Stimulated activated CD4-positive, alpha-beta T cell treated with anti-CD3 and anti-CD28 coated beads, Interleukin-12 subunit alpha, Interleukin-12 subunit beta, amount 100 ng/mL, for 48 hours (primary cell): ENCODE measurements at places on chromosomes 13 and 19.

DNA sequence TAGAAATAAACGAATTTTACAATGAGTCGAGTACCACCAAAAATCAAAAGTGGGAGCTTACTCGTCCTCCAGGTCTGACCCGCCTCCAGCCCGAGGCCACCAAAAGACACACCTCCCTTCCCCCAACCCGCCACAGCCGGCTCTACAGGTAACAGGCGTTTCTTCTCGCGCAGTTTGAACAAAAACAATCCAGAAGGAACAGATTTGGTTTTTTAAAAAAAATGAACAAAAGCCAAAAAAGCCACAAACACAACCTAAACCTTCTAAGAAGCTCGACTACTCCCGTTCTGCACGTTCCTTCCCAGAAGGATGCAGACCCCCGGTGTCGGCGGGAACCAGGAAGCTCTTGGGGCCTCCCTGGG lies 671 bp downstream of the ZDHHC20 start:
- peak; percentile 35 for DNase-seq

GRCh38 chr19:38234615-38235014 lies 10.6 kb upstream of the DPF1 start:
- DNase-seq: no peak

DNA sequence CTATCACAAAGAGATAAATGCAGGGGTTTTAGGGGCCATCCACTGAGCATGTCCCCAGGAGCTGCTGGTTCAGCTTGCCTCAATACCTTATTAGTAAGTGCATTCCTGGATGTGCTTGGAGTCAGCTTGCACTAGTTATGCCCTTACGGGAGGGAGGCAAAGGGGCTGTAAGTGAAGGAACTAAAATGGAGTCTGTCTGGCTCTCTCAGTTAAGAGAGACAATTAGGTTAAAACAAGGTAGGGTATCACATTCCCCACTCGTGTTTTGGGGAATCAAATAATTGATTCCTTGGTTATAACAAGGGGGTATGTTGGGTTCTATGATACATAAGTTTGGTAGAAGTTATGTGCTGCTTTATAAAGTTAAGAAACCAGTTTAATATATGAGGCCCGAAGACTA lies 78.9 kb downstream of the ZNF100 start:
- DNase-seq: no peak

DNA sequence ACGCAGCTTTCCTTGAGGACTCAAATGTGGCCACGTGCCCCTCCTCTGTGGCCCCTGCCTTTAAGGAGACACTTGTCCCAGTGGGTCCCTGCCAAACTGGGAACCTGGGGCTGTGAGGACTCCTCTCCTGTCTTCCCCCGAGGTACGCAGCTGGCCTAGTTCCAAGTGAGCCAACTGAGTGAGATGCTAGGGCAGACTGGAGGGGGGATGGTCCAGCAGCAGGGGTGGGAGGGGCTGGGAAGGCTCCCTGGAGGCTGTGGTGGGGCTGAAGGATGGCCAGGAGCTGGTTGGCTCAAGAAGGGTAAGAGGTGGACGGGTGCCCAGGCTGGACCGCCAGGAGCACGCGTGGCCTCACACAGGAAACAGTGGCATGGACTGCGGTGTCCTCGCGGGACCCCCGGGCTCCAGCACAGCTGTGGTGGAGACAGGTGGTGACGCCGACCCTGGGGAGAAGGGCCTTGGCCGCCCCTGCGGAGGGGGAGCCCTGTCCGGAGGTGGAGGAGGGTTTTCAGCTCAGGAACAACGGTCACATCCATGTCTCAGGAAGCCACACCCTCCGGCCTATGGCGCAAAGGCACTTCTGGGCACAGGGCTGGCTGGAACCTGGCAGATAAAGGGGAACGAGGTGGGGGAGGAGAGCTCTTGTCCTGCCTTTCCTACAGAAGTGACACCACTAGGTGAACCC lies 45.8 kb downstream of the MLLT1 start:
- DNase-seq: no peak

- no peak for DNase-seq
Measured at GRCh38 chr19:38298821-38299680, 5.0 kb upstream of the C19orf33 start.

- no peak for DNase-seq
Measured at GRCh38 chr13:45242070-45242469, 41.2 kb upstream of the KCTD4 start.

DNA sequence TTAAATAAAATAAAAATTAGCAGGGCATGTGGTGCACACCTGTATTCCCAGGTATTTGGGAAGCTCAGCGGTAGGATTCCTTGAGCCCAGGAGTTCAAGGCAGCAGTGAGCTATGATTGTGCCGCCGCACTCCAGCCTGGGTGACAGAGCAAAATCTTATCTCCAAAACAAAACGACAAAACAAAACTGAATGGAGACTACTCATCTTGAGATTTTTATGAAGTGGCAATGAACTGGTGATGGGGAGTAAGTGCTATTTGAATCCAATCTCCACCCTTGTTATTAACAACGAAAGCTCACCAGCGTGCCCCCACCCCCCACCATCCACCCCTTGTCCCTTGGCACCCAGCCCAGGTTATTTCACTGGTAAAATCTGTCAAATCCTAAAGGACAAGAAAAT lies 45.2 kb upstream of the URI1 start:
- no peak for DNase-seq

DNA sequence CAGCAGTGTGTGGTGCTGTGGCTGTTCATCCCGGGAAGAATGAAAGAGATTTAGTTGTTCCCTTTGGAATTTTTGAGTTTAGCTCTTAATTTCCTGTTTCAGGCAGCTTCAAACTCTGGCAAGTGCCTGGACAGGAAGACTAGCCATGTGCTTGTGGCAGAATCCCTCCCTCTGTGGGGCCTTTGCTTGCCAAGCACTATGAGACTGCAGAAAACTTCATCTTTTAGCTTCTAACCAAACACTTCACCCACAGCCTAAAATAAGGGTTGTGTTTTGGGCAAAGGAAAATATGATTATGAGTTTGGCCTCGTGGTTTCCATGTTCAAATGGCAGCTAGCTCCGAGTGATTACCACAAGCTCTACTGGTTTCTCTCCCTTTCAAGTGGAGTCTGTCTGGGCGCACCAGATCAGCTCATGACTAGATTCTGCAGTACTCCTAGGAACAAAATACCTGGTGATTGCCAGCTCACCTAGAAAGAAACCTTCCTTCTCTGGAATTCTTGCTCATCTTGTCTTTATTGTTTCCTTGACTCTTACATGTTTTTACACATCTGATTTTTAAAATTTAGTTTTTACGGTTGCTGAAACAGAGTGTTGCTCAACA lies 707.5 kb downstream of the SLITRK6 start:
- no peak for DNase-seq

- peak; percentile 57 for DNase-seq
Measured at GRCh38 chr19:40365613-40366401, 17.3 kb downstream of the PLD3 start.

DNA sequence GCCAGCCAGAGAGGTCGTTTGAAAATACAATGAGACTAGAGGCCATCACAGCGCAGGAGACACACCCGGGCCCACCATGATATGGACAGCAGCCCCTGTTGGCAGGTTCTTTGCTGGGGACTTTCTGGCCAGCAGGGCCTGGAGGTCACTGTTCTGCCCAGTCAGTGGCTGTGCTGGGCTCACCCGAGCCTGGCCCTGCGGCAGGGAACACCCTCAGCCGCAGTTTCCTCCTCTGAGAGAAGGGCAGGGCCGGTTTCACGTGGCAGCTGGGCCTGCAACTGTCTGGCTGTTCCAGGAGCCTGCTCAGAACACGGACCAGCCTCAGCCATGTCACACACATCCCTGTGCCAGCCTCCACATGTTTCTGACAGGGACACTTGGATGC lies 39.4 kb downstream of the ADPRHL1 start:
- no peak for DNase-seq

DNA sequence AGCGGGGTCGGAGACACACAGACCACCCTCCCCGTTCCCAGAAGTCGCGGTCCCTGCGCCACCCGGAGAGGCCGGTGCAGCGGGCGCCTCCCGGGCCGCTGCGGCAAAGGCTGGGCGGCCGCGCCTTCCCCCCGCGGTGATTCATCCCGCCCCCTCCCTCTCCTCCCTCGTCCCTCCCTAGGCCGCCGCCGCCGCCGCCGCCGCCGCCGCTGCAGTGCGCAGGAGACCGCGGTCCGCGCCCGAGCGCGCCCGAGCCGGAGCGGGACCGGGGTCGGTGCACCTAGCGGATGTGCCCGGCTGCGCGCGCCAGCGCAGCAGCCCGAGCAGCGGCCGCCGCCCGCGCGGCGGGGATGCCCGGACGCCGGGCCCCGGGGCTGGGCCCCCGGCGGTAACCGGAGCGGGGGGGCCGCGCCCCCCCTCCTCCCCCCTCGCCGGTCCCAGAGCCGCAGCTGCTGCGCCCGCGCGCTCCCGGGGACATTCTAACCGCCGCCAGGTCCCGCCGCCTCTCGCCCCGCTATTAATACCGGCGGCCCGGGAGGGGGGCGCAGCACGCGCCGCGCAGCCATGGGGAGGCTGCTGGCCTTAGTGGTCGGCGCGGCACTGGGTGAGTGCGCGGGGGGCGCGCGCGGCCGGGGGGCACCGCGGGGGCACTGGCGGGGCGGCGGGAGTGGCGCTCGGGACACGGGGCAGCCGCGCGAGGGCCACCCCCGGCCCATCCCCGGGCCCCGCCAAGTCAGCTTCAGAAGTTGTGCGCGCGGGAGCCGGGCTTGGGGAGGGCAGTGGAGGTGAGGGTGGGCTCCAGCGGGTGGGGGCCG lies at the start of gene SCN1B:
SCN1B (plus strand) TSS at position 214 of the 815 bp plus-strand sequence; CDS start at position 565, 351 bp downstream.
- peak; percentile 63 for DNase-seq

DNA sequence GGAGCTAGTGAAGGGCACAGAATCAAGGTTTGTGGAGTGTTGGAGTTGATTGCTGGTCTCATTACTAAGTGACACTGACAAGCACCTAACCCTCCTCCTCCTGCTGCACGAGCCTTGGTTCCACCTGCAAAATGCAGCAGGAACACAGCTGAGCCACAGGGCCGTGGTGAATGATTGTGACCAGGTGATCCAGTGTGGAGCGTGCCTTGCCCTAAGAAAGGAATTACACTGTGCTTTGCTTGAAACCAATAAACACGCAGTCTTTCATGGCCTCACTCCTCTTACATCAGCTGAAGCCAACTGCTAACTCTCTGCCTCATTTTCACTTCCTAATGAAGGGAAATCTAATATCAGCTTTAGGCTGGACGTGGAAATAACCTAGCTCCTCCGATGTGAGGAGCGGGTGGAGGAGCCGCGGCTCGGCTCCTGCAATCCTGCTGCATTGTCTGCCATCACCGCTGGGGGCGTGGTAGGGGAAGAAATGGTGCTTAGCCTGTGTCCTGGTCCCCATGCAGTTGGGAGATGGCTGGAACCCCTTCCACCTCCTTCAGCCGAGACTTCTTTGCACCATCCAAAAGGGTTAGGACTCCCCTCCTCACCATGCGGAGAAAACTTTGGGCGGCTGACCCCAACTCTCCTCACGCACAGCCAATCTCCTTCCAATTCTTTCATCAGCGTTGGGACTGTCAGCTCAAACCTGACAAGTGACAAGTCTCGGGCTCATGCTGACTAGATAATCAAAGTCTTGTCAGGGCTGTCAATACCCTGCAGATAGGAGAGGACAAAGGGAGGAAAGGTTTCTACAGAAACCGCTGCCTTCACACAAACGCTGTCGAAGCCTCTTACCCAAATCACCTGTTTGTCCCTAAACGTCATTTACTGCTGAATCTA lies 427.9 kb downstream of the ZNF536 start:
- peak; percentile 9 for DNase-seq

DNA sequence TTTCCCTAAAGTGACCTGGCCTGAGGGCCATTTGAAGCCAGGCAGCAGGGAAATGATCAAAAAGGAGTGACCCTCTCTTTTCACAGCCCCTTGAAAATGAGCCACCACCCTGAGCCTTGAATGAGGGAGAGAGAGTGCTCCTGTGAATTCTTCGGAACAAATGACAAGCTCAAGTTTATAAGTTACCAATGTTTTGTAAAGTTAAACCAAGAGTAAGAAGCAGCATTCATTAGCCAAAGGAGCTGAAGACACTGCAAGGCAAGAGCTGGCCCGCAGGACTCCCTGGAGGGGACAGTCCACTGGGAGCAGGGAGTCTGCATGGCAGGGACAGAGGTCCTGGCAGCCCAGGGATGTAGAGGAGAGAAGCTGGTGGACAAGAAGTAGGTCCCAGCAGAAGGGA lies 16.7 kb upstream of the CCNP start:
- no peak for DNase-seq

GRCh38 chr13:74570046-74570445 lies 435.8 kb upstream of the KLF12 start:
- no peak for DNase-seq

DNA sequence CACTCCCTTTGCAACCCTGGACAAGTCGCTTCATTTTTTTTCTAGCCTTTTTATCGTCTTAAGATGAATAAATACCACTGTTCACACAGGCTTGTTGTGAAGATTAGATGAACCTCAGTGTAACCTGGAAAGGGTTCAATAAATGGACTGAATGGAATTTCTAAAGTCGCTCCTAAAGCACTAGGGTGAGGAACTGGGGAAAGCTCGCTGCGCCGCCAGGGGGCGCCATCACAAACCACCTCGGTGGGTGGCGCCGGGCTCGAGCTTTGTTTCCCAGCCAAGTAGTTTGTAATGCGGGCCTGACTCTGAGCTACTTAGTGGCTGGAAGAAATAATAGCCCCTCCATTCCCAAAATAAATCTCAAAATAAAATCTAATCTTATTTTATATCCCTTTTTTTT lies 2.2 kb upstream of the CEACAM6 start:
- peak; percentile 53 for DNase-seq

- no peak for DNase-seq
Measured at GRCh38 chr13:48680756-48681392, 27.1 kb downstream of the CYSLTR2 start.

GRCh38 chr13:29918845-29919244 lies 68.4 kb upstream of the UBL3 start:
- DNase-seq: no peak

- no peak for DNase-seq
Measured at GRCh38 chr13:53112522-53112921, 83.9 kb downstream of the OLFM4 start.

DNA sequence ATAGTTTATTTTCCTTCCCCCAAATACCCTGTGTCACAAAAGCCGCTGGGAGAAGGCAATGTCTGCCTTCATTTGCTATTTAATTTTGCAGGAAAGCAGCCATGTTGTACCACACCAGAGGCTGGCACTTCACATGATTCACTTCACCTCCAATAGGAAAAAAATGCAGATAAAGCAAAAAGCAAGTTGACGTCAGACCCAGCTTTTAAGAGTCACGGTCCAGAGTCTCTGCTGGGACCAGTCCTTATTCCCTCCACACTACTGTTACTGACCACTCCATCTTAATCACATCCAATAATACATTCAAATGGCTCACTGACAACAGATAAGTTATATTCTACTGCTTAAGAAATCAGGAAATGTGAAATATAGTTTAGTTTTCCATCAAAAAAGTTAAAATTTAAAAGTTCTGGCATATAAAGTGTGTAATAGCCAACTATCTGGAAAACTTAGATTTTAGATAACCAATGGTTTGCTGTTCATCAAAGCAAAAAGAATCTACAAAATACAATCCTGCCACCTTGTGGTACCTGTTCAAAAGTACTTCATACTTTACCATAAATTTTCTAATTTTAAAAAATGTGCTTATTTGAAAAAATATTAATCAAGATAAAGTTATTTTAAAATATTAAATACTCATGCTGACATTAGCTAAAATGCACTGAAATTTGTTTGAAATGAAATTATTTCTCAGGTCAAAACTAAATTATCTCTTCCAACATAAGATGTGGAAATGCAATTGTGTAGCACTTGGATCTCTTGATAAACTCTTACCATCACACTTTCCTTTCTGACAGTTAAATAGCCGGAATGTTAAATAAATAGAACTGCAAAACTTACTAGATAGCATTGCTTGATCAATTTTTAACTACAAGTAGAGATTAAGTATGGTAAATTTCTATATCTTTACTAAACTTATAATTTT lies 97.3 kb downstream of the SERP2 start:
- DNase-seq: no peak
